SK-N-DZ (cell line): ENCODE measurements at places on chromosomes 13 and 19.

- no peak for DNase-seq
Measured at GRCh38 chr13:111168107-111168506, 53.0 kb downstream of the ARHGEF7 start.

- peak; percentile 79 for DNase-seq
Measured at GRCh38 chr13:23433171-23434153, at the start of gene SACS. SACS (minus strand) TSS chr13:23433702; CDS start chr13:23411239, 22,463 bp downstream.

GRCh38 chr19:53102756-53103233 is 427 bp downstream of the ZNF160 start:
- peak; percentile 1 for DNase-seq

- DNase-seq, result no peak
Measured at GRCh38 chr13:60922576-60923231, 492.9 kb downstream of the PCDH20 start.

DNA sequence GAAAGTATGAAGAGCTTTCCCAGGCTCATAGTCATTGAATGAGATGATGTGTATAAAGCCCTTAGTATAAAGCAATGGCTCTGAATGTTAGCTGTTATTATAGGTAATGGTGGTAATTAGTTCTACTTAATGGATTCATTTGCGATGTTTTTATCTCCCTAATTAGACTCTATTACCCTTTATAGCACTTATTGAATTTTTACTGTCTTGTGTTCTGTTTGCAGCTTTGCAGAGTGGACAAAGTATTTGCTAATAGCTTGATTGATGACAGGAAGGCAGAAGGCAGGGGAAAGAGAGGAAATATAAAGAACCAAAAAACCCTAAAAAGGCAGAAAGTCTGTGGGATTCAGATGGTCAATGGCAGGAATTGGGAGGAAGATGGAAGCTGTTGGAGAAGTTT is 524.4 kb upstream of the SPRY2 start:
- DNase-seq, result no peak

- no peak for DNase-seq
Measured at GRCh38 chr13:51255556-51255955, 33.4 kb downstream of the FAM124A start.

- DNase-seq, result no peak
Measured at GRCh38 chr13:33218426-33218825, 67.1 kb downstream of the STARD13 start.

DNA sequence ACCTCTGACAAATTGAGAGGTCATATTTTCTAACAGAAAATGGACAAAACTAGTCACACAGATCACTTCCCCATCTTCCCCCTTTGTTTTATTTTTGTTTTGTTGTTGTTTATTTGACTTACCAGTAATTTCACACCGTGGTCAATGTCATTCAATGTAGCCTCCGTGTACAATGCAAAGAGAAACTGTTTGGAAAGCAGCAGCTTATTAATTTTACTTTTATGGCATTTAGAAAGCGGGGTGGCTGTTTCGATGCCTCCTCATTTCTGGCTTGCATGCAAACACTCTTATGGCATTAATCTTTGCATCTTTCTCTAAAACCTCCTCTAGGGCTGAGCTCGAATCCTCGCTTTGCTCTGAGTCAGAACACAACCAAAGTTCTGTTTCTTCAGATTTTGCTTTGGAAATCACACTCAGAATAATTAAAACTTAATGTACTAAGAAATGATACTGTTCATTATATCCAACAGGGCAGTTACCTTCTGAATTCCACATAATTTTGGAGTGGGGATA is 77.0 kb downstream of the ZNF536 start:
- DNase-seq, result no peak

DNA sequence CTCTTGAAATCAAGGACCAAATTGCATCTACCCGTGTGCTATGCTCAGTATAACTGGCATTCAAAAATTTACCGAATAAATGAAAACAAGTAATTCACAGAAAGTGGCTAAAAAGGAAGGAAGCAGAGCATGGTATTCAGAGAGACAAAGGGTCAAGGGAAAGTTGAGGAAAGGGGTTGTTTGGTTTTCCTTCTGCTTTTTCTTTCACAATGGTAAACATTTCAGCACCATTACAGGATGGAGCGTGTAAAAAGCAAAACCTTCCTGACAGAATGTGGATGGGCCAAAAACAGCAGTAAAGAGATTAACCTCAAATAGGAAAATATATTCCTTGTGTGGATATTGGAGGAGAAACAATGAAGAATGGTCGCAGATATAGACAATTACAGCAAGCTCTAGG is 14.8 kb downstream of the DIAPH3 start:
- no peak for DNase-seq

GRCh38 chr19:803099-803561 is 5.9 kb downstream of the PTBP1 start:
- DNase-seq, result no peak

- DNase-seq, result no peak
Measured at GRCh38 chr19:4649392-4650047, 10.2 kb downstream of the TNFAIP8L1 start.

DNA sequence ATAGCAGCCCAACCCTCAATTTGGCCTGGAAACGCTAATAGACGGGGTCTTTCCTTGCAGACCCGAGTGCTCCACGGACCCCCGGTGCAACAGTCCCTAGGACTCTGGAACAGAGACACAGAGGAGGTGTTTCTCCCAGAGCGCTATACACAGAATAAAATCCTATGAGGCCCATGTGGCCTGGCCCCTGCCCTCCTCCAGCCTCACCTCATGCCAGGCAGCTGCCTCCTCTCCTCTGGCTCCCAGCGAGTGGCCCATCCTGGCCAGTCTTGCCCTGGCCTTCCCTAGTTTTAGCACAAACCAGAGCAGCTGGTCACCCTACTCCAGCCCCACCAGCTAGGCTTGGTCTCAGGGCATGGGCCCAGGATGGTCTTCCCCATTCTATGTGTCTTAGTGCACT is 20.3 kb downstream of the POP4 start:
- DNase-seq, result no peak

DNA sequence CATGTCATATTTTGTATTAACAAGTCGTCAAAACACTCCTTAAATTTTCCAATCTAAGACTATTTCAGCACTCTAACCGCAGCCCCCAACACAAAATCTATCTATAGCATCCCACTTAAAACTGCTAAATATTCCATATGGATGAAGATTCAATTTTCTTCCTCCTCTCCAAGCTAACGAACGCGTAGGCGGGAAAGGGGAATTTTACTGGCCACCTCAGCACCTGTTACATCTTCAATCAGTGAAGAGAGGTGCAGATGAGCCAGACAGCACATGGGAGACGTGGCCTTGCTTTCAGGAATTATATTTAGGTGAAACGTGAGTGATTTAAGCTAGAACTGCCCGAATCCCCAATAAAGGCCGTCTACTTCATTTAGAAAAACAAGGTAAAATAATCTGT is 1.1 kb downstream of the RBM26 start:
- DNase-seq, result no peak

GRCh38 chr13:78657699-78658629 is 991 bp downstream of the OBI1 start:
- DNase-seq, result peak; percentile 3

GRCh38 chr19:19758164-19758563 is 25.3 kb upstream of the ZNF14 start:
- DNase-seq, result no peak

DNA sequence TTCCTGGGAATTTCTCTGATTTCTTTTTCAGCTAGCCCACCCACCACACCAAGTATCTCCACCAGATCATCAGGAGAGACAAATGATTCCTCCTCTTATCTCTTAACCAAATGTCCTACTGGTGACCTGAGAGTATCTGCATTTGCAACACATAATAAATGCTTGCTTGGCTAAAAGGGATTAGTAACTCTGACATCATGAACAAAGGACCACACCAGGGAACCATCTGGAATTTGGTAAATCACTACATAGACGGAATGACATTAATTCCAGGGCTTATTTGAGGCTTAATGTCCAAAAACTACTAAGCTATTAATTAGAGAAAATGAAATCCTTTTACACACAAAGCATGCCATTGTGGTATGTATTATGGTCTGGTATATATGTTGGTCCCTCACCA is 139.0 kb downstream of the RAP2A start:
- DNase-seq, result no peak

- no peak for DNase-seq
Measured at GRCh38 chr19:48415395-48415794, 21.9 kb downstream of the GRIN2D start.

DNA sequence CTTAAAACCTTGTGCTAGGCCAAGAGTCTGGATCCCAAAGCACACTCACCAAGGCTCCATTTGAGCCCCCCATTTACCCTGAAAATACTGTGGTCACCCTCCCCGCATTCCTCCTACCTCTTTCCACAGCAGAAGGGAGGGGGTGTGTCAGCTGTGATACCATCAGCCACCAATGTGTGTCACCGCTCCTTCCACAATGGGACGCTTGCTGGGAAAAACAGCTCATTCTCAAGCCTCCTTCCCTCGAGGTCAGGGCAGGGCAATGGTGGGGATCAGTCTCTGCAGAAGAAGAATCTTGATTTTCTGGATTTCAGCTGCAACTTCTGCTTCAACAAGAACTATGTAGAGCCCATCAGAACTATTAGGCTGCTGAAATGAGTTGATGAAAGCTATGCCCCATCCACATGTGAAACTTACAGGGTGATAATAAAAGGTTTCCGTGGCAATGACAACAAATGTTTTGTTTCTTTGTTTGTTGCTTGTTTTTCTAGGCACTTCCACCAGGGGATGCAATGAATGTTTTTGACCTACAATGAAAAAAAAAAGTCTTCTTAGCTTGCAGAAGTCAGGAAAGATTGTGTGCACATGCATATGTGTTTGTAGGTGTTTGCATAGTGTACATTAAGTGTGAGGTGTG is 26.4 kb upstream of the ZNF507 start:
- peak; percentile 11 for DNase-seq

GRCh38 chr19:49911381-49912145 is 14.9 kb upstream of the IL4I1 start:
- no peak for DNase-seq

DNA sequence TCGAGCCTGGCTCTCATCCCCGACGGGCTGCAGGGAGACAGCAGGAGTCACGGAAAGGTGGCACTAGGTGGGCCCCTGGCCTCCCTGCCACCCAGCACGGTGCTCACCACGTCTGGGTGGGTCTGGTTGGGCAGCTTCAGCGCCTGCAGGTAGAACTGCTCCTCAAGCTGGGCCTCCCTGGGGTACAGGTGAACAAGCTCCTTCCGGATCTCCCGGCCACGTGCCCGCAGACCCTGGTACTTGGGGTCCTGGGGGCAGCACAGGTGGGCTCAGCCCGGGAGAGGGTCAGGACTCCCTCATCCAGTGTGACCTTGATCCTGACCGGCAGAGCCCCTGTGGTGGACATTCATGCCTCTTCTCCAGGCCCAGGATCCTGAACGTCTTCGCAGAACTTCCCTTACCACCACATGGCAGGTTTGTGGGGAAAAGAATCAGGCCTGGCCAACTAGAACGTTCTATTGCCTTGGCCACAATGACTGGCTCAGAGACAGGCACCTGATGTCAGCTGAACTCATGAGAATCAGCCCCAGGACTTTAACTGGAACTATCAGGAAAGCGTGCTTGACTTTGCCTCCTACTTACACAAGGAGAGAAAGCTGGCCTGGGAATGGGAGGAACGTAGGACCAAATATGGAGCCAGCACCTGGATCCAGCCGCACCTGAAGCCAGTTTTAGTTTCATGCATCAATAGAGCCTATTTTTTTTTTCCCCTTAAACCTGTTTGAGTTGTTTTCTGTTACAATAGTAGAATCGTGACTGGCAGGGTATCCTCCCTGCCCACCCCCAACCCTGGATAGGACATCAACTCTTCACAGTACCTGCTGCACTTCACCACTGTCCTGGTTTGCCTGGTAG is 8.9 kb downstream of the SARS2 start:
- DNase-seq, result no peak

DNA sequence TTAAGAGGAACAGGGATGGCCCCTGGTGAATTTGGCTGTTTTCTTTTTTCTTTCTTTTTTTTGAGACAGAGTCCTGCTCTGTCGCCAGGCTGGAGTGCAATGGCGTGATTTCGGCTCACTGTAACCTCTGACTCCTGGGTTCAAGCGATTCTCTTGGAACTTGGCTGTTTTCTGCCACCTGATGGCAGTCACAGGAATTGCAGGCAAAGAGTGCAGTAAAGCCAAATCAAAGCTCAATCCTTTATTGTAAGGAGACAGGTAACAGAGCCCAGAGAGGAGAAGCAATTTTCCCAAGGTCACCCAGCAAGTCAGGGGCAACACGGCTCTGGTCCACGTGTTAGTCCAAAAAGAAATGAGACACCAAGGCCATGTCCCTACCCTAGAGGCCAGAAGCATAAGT is 6.2 kb downstream of the TINCR start:
- DNase-seq, result no peak

- no peak for DNase-seq
Measured at GRCh38 chr13:21884965-21885567, 214.2 kb downstream of the FGF9 start.

- no peak for DNase-seq
Measured at GRCh38 chr19:40009674-40010073, 12.8 kb downstream of the ZNF546 start.

DNA sequence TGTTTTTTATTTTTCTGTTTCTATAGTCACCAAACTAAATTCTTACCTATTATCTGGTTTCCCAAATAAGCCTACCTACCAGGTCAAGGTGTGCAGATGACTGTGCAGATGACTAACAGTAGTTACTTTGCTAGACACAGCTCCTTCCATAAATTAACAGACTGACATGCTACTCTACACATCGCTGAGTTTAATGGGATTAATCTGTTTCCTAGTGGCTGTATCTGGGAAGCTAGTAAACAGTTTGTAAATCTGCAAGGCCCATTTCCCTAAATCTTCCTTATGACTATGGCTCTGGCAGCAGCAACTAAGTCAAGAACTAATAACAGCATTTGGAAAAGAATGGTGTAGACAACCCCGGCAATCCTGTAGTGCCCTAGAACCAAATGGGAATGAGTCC is 27.9 kb downstream of the MIPEP start:
- no peak for DNase-seq

- peak; percentile 53 for DNase-seq
Measured at GRCh38 chr19:45497791-45498190, 452 bp upstream of the PPM1N start.

DNA sequence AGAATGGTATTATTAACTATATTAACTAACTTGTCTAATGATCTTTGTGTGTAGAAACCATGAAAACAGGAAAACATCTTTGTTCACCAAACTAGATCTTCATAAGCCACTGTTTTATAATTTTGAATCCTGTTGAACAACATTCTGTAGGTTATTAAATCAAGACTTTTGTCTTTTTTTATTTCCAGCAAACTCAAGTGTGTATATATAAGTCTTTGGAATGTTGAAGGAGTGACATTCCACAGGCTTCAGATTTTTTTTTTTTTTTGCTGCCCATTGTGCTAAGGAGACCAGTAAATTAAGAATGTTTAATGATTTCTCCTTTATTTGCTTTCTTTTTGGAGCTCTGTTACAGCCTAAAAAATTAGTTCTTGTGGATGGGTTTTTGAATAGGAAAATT is 89.6 kb downstream of the LMO7 start:
- DNase-seq, result no peak

GRCh38 chr13:99395436-99395835 is 88.2 kb upstream of the GPR183 start:
- no peak for DNase-seq

DNA sequence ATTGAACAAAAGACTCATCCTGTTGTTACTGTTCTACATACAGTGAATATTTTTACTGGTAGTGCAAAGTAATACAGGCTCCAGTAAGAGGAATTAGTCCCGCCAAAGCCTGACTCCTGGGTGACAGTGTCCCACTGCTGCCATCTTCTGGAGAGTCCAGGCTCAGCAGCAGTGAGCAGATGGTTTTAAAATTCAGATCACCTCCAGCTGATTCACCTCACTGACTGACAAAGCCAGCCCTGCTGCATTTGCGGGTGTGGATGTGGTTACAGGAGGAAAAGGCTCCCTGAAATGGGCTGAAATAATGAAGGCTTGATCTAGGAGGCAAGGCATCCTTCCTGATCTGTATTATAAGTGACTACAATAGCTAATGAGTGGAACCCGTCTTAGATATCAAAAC is 18.3 kb downstream of the PABPC3 start:
- DNase-seq, result peak; percentile 62
